ENCODE measurements at places on chromosomes 3 and 15.

DNA sequence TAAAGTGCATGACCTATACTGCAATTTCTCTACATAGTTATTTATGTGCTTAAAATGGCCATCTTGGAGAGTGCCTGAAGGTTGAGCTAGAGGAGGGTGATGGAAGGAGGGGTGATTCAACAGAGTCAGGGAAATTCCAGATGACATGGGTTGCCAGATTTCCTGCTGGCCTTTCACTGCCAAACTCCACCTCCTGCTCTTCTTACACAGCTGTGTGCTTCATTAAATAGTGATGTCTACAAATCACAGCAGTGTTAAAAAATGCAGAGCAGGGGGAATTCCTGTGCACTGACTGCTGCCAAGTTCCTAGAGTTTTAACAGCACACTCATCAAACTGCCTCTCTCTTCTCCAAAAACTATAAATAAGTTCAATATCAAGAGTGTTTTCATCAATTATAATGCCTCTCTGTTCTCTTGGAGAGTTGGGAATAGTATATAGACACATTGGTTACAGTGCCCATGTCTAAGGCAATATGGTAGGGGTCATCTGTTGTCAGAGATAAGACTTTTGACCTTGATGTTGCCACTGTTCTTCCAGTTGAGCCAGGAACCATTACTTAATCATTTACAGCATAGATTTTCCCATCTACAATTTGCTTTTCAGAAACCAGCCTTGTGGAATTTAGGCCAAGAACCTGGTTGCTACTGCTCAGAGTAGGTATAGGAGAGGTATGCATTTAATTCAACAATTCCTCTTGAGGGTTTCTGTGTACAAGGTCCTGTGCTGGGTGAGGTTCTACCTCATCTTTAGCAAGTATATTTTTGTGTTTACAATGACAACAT lies 79.6 kb downstream of the TP63 start:
- DNase-seq: peak; percentile 99

GRCh38 chr3:168077091-168077490 lies 18.6 kb downstream of the GOLIM4 start:
- DNase-seq: peak; percentile 64

DNA sequence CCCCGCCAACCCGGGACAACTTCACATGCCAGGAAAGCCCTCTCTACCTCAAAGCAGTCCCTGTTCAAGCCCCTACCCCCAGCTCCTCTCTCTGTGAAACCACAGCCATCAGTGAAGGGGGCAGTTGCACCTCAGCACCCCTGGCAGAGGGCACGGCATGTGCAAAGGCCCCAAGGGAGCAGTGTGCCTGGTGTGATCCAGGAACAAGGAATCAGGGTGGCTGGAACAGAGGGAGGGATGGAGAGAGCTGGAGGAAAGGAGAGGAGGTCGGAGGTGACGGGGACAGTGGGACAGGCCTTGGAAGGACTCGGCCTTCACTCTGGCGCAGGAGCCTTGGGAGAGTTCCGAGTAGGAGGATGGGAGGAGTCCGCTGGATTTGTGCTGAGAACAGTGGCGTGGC lies 26.5 kb upstream of the IQSEC1 start:
- DNase-seq: no peak

DNA sequence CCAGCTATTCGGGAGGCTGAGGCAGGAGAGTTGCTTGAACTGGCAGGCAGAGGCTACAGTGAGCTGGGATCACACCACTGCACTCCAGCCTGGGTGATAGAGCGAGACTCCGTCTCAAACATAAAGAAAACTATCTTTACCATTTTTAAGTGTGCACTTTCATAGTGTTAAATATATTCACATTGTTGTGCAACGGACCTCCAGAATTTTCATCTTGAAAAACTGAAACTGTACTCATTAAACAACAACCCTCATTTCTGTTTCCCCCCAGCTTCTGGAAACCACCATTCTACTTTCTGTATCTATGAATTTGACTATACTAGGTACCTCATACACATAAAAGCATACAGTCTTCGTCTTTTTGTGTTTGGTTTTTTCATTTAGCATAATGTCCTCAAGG lies 375.1 kb downstream of the SHQ1 start:
- no peak for DNase-seq

GRCh38 chr3:189573004-189573403 lies 58.2 kb upstream of the TP63 start:
- DNase-seq: peak; percentile 35

DNA sequence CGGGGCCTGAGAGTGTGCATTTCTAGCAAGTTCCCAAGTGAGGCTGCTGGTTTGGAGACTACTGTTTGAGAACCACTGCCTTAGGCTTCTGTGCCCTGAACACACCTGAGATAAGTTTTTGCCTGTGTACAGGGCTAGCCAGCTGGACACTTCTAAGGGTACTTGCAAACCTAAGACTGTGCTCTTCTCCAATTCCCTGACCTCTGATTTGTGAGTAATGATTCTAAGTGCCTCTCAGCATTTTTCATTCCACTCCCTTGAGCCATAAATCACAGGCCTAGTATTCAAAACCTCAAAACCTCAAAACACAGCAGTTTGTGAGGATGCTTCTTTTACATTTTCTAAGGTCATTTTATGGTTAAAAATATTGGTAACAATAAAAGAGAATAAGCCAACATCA lies 148.4 kb downstream of the CHST2 start:
- peak; percentile 27 for DNase-seq

DNA sequence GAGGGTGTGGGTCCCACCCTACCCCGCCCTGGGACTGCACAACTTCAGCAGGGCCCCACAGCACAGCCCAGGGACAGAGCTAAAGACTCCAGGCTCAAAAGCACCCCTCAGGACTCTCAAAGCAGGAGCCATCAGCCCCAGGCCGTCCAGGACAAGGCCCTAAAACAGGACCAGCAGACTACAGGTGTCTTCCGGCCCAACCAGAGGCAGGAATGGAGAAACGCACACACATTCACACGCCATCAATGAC lies 26.1 kb downstream of the ATRIP start:
- DNase-seq: no peak

- DNase-seq: no peak
These were observed 194.1 kb upstream of the KBTBD8 start for GRCh38 chr3:66803721-66804695.

GRCh38 chr3:48468329-48468731 lies 21.8 kb downstream of the ATRIP start:
- DNase-seq: no peak

DNA sequence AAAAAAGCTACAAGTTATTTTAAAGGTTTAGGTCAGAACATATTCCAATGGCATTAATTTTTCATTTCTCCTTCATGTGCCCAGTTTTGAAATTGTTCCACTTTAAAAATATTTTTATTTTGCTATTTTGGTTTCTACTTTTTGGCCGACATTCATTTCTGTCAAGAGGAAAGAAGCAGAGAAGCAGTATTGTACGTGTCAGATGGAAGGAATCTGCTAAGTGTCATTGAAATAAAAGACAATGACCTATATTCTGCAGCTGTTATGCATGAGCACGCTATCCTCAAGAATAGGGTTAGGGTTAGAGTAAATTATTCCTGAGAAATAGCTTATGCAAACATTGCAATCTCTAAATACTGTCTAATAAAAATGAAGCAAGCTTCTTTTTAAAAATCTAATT lies 941.7 kb downstream of the TUSC7 start:
- DNase-seq: no peak

DNA sequence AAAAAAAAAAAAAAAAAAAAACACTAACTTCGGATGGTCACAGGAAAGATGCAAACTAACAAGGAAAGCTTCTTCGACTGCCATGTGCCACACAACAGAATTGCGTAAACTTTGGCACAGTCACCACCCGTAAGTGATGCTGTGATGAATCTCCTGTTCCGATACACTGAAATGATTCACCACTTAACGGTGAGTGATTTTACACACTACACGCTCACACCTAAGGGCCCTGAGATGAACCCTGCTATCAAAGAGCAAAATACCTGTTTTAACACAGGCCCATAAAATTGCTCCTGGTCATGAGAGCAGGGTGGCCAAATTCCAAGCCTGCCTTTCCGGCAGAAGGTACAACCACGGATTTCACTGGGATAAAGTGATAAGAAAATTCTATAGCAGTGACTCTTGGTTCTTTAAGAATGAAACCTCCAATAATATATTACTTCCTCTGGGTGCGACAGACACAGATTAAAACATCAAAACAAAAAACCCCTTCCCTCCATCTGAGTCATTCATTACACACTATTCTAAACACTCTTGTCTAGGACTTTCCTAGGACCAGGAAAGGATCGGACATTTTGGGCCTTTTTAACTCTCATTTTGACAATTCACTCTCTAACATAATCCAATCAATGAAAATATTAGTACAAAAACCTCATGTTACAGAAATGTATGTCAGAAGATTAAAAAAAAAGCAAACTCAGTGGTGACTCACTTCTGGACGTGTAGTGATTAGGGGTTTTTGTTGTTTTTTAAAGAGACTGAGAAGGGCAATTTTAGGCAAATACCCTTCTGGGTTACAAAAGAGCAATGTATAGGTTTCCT lies 28.3 kb downstream of the LRIG1 start:
- DNase-seq: peak; percentile 72

- DNase-seq: no peak
These were observed 46.7 kb downstream of the MCF2L2 start for GRCh38 chr3:183381673-183382072.

- no peak for DNase-seq
These were observed 248.1 kb downstream of the KLF13 start for GRCh38 chr15:31574766-31575165.

GRCh38 chr3:10335190-10335738 lies 14.4 kb upstream of the SEC13 start:
- no peak for DNase-seq

- DNase-seq: no peak
These were observed 278.8 kb downstream of the GABRG3 start for GRCh38 chr15:27249760-27250109.

- DNase-seq: no peak
These were observed 108.0 kb downstream of the KCNH8 start for GRCh38 chr3:19256313-19256712.

- DNase-seq: no peak
These were observed 25.6 kb upstream of the TCF12 start for GRCh38 chr15:56892659-56893363.

- no peak for DNase-seq
These were observed 508.8 kb downstream of the LPP start for GRCh38 chr3:188662795-188663194.

DNA sequence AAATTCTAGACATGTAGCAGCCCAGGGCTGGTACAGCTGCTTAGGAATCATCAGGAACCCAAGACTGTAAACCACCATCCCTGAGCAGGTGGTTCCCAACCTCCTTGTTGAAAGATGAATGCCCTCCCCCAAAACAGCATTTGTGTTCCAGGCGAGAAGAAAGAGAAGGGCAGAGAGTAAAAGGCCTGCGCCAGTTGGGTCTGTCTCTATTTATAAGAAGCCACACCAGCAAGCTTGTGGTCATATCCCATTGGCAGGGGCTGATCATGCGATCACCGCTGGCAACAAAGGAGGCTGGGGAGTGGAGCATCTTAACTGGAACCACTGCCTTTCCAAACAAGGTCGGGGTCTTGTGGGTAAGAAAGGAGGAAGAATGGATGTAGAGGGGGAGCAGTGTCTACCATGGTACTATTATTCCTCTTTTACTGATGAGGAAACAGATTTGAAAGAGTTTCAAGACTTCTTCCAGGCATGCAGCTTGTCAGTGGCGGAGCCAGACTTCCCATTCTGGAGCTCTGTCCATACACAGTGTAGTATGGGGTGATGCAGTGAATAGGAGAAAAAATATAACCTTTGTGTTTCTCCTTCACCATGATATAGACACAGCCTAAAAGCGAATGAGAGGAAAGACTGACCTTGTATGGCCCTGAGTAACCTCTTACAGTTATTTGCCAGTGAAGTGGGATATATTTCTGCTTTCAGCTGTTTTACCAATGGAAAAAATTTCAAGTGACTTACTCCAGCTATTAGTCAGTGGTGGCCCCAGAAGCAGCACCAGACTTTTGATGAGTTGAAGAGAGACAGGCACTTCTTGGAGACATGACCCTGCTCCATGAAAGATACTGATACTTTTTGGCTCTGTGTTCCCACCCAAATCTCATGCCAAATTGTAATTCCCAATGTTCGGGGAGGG lies 222.6 kb downstream of the ABHD5 start:
- DNase-seq: no peak

- DNase-seq: no peak
These were observed 512.2 kb upstream of the PPP2R3A start for GRCh38 chr3:135453326-135453725.

- DNase-seq: no peak
These were observed 58.4 kb upstream of the LRTM1 start for GRCh38 chr3:54986294-54986693.

DNA sequence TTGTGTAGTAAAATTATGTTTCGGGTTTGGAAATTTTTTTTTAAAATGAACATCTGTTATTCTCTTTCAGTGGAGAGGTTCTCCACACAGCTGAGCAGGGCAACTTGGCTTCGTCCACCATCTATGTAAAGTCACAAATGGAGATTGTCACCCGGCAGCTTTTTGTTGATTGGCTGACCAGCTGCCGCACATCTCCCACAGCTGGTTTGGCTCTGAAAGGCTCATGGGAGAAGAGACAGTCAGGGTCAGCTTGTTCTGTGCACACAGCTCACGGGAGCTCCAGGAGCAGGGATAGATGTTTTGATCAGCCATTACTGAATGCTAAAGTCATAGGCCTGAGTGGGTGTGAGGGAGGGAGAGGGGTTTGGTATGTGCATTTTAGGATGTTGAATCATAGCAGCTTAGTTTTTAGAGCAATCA lies 12.9 kb upstream of the CCDC80 start:
- DNase-seq: peak; percentile 94

- DNase-seq: no peak
These were observed 383.5 kb downstream of the EPHB1 start for GRCh38 chr3:135178566-135178965.

DNA sequence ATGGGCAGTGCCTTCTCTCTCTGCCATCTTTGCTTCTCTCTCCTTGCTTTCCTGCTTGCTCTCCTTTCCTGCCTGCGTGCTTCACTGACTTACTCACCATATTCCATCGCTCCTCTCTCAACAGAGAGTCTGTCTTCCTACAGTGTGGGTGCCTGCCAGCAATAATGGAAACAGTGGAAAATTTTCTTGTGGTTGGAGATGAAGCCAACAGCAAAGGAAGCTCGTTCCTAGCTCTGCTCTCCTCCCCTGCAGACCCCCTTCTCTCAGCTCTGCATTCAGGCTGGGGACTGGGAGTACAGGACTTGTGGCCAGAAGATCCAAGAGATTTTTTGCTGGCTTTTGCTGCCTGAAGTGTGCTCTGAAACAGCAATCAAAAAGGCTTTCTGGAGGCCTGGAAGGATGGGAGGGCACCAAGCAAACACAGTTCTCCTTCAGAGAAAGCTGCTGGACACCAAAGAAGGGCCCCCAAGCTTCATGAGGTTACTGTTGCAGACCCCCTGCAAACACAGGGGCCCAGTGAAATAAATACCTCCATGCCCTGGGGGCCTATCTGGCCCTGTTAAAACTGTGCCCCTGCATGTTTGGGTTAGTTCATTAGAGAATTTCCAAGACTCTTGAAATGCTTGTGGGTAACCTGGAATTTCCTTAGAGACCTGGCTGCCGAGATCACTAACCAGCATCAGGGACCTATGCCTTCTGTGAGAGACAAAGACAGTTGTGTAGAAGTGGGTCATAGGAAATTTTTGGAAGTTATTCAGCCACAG lies 149.9 kb upstream of the RASGRP1 start:
- DNase-seq: peak; percentile 96

GRCh38 chr3:191198480-191198879 lies 561 bp upstream of the OSTN start:
- DNase-seq: no peak
